ENCODE measurements at places on chromosomes 3 and 15.
A peak's percentile ranks its signal among the peaks of the same experiment; 100 is the strongest.

DNA sequence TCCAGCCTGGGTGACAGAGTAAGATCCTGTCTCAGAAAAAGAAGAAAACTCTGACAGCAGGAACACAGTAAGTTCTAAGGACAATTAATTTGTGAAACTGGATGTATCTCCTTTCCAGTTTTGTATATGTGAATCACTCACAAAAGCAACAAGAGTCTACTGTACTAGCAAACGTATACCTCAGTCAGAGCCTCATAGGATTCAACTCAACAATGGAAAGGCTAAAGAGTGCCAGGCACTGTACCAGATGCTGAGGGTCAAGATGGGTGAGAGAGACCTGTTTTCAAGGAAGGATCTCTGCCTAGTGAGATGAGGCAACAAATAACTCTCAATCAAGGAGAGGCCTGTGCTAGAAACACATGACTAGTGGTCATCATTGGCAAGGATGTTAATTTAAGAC, 14.9 kb downstream of the TBL1XR1 start:
- DNase-seq = no peak

DNA sequence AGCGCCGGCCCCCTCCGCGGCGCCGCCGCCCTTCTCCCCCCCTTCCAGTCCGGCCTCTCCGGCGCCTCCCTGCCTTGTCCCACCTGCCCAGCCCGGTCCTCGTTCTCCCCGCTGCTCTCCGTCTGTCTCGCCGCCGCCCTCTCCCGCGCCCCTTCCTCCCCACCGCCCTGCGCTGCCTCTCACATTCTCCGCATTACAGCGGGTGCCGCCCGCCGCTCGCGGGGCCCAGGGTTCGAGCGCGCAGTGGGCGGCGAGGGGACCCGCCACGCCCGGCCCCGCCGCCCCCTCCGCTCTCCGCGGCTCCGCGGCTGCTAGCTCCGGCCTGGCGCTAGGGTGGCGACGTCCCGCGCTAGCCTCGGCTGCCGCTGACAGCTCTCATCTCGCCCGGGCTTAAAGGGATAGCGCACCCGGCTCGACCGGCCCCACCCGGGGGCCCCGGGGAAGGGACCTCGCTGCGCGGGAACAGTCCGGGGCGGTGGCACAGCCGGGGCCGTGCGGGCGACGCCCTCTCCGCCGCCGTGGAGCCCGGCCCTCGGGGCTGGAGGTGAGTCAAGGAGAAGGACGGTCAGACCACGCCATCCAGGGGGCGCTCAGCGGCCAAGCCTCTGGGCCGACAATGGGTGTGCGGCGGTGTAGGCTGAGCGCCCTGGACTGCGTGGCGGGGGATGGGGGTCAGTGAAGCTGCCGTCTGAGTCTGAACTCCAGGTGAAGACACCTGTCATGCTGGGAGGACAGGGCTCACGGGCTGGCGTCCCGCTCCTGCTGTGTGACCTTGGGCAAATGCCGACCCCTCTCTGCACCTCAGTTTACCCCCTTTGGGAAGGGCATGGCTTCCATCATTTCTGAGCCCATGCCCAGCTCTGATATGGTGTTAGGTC, 187.4 kb upstream of the LINGO1 start:
- peak; percentile 32 for DNase-seq

DNA sequence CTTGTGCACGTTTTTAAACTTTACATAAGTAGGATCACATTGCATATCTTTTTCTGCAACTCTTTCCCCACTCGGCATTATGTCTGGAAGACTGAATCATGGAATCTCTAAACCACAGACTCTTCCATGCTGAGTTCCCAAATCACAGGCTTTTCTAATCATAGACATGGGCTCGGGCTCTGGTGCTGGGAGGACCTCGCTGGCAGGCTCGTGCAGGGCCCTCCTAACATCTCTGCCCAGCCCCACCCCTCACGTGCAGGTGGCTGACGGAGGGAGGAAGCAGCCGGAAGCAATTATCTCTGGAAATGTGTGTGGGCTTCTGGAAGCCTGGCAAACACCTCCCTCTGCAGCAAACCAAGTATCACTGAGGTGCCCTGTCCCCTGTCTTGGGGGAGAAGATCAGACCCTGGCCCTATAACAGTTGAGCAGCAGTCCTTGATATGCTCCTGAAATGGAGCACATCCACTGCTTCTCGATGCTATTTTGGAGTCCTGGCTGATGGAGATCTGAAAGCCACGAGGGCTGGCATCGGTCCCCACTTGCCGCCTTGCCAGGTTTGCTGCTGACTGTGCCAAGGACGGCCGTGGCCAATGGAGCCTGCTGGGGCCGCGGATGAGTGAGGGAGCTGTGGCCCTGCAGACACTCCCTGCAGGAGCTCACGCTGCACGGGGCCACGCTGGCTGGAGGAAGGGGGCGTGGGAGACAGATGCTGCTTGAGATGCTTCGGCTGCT, 4.4 kb upstream of the IQSEC1 start:
- no peak for DNase-seq

GRCh38 chr15:77025941-77026411, 31.1 kb downstream of the PSTPIP1 start:
- DNase-seq = no peak

GRCh38 chr15:41842229-41842628, 3.6 kb downstream of the PLA2G4B start:
- no peak for DNase-seq

DNA sequence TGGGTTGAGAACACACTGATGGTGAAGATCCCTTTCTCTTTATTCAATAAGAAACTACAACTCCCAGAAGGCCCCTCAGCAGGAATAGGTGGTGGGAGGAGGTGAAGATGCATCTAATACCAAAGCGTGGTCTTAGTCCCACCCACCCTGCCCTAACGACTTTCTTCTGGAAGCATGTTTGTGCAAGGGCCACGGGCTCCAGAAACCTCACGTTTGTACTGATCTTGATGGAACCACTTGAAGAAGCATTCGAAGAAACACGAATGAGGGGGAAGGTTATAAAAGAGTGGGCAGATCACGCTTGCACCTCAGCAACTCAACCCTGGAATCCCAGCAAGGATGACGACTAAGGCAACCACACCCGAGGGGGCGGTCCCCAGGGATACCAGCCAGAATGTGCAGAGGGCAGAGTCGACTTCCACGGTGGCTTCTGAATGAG, 10.6 kb upstream of the SLC25A36 start:
- DNase-seq = peak; percentile 50

DNA sequence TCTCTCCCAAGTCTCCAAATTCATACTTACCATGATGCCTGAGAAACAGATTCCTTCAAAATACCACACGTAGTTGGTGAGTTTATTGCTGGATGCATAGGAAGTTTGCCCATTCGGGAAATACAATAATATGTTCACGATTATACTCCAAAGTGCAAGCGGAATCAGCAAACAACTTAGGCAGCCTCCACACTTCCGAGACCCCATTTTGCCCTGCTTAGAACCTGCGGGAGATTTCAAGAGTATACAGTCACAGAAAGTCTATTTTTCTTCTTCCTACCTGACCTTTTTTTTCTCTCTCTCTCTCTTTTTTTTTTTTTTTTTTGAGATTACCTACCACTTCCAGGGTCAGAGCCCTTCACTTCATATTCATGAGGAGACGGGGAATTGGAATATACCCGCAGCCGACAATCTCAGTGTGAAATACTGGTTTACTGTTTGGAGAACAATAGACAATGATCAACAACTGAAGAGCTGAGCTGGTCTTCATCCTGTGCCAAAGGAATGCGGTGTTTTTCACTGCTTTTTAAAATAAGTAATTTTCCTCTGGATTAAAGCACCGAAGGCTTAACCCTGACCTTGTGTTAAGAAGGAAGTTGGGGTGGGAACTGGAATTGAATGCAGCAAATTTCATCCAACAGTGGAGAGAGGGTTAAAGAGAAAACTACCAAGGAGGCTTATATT, at the start of gene TM4SF18:
Gene TM4SF18, minus strand, starts transcription at position 461 of the 684 bp plus-strand sequence. Its CDS starts 254 bp downstream, at position 207.
- DNase-seq = no peak

DNA sequence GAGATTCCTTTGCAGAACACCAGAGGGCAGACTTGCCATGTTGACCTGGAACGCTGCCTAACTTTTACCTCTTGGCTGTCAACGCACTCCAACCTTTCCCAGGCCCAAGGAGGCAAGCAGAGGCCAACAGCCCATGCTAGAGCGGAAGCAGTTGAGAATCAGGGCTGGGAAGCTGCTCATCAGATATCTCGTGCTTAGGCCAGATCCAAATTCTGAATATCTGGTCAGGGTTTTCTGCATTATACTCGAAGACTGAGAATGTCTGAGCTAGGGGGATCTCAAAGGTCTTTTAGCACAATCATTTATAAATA, 2.5 kb downstream of the XIRP1 start:
- peak; percentile 84 for DNase-seq

- no peak for DNase-seq
These were observed 14.0 kb upstream of the PLA2G4E start for GRCh38 chr15:42034628-42035434.

GRCh38 chr3:15291589-15292541, 40.5 kb downstream of the SH3BP5 start:
- DNase-seq = peak; percentile 99

DNA sequence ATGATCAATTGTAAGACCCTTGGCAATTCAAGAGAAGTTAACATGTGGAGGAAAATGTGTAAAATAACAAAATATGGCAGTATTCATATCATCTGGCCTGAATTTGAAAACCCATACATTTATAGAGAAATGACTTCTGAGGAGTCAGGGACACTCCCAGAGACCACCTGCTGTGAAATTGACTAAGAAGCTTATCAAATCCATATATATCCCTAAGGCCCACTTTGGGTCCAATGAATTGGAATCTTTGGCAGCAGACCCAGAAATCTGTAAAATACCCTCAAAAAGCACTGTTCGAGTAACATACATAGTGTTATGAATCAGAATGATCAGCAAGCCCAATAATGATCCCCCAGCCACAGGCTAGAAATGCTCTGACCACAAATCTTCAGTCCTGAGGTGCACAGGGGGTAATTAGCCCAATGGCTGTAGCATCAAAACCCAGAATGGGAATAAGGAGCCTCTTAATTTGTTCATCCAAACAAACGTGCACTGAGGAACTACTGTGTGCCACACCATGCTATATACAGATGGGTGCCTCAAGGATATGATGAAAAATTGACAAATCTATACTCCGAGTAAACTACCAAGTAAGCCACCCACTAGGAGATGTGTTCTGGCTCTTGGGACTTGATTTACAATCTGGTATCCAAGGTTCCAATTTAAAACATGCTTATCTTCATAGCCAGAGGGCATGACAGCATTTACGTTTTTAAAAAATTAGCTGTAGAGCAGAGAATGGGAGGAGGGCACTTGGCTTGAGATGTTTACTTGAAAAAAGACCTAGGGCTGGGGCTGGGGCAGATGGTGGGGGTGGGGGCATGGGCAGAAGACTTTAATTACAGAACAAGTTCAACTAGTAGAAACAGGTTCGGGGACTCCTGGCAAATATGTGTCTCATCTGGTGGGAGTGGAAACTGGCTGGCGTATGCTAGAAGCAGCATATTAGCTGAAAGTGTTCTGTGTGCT, 9.1 kb upstream of the ARHGEF3 start:
- no peak for DNase-seq

- DNase-seq = no peak
These were observed 908 bp downstream of the CCNB2 start for GRCh38 chr15:59105854-59106253.

DNA sequence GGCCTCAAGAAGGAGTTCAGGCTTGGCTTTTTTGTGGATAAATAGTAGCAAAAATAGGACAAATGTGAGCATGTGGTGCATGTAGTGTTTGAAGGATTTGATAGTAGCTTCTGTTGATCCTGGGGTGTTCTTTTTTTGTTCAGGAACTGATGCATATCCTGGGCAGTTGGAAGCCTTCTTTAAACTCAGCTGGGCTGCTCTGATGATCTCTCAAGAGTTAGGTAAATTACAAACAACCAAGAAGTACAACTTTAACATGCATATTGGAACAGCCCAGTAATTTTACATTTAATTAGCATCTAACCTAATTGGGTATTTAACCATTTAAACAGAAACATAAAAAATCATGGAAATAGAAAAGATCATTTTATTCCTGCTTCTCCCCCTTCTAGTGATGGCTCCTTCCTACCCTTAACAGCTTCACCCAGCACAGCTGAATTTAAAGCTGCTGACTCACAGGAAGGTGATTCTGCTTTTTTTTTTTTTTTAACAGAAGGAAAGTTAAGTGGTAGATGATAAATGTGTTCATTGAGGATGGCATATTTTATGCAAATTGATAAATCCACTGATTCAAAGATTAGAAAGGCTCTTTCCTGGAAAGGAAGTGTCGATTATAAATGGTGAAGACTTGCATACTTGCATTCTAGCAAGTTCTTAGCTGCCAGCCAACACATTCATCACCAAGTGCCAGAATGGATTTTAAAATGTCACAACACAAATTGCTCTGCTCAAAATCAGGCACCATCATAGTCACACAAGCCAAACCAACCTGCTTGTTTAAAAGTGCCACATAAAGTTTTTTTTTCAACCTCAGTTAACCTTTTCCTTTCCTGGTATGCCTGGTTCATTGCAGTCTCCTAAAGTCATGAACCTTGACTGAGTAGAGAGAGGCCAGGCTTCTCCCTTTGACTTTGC, 20.0 kb downstream of the SLC35G2 start:
- DNase-seq = peak; percentile 91

GRCh38 chr15:89777073-89777751, 1.1 kb downstream of the MESP2 start:
- peak; percentile 23 for DNase-seq

DNA sequence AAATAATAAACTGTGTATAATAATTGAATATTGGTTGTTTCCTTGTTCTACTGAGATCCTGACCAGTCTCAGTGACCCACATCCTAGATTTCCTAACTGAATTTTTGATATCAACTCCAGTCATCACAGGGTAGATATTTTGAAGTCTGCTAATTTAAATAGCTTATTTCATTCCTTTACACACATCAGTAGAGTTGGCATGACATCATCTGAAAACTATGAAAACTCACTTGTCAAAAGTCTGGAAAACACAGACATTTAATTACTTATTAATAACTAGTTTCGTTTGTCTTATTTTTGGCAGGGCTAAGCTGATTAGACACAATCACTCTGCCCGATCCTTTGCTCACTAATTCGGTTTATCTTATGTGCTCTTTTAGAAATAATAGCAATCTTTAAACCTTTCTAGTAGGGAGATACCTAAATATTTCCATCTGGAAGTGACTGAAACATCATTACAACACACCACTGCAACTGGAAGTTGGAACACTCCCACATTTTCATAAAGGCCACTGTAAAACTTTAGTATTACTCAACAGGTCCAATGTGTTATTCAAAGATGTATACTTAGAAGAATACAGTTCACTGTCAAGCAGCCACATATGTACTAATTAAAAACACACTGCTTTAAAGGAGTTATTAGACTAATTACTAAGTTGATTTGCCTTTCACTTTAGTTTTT, 198.4 kb upstream of the ZNF717 start:
- no peak for DNase-seq

GRCh38 chr3:134597390-134597970, 53.3 kb downstream of the KY start:
- no peak for DNase-seq

All from common myeloid progenitor, CD34-positive (primary cell).